NAMALWA (cell line): ENCODE measurements at places on chromosomes 2 and 18.

- DNase-seq: no peak
These were observed 302.0 kb downstream of the NCKAP5 start for GRCh38 chr2:133266041-133266925.

GRCh38 chr2:165191096-165191728, 12.6 kb downstream of the SCN3A start:
- DNase-seq: peak; percentile 33

- DNase-seq: peak; percentile 63
These were observed 221.5 kb upstream of the SLC35G4 start for GRCh38 chr18:11387880-11388279.

DNA sequence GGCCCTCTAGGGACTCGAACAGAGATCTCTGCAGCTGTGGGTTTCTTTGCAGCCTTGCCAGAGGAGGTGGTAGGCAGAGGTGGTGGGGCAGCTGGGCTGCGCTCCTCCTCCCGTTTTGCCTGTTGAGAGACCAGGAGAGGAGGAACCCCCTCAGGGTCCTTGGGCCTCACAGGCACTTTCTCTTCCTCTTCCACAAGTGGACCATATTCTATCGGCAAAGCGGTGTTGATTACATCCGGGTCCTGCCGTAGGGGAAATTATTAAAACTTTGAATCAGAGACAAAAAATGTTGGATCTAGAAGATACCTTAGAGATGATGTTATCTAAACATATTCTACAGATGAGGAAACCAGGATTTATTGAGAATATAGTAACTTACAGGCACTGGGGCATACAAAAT, 78.5 kb downstream of the CLIP4 start:
- no peak for DNase-seq

GRCh38 chr2:177667626-177668025, 275.1 kb downstream of the AGPS start:
- no peak for DNase-seq

DNA sequence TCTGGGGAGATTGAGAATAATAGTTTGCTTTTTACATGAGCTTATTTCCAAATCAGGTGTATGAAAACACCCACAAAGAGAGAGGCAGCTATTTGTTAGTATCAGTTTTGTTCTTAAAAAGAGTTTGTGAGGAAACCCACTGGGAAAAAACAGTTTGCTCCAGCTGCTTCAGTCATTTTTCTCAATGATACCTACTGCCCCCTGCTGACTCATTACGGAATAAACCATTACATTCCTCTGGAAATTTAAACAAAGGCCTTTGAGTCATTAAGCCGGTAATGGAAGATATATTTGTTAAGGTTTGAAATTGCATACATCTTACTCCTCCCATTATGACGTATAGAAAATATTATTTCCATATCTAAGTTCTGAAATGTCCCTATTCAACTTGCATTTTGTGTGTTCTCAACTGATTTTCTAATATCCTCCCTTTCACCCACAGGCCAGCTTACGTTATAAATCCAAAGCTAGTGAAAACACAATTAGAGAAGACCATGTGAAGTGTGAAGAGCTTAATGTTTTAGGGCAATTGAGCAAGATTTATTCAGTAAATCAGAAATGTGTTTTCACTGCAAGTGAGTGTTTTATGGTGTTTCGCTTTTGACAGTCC, 761.6 kb downstream of the DSC3 start:
- peak; percentile 68 for DNase-seq

- DNase-seq: no peak
These were observed 20.5 kb downstream of the CFAP65 start for GRCh38 chr2:219020604-219021365.

DNA sequence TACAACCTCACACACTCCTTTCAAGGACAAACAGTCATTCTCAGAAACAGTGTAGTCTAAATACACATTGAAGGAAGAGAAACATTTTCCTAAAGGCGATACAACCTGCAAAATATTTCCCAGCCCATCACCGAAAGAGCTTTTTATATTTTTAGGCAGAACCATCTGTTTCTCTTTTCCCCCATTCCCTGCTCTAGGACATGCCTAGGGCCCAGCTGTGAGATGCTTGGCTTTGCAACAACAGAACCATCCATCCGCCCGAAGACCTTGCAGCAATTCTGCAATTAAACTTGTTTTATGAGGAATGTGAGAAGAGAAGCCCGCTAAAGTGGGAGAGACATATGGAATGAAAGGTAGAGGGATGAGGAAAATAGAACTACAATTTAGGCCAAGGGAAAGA, 105.6 kb upstream of the RFX8 start:
- no peak for DNase-seq
